Activated T-cell treated with anti-CD3 and anti-CD28 coated beads, Interleukin-2, amount 50 U/mL, for 72 hours (primary cell): ENCODE measurements at places on chromosomes 13 and 19. TPM values are rescaled to one million over a fixed set of nuclear protein-coding genes. Genes with fewer than 3 reads are reported as not detected.

DNA sequence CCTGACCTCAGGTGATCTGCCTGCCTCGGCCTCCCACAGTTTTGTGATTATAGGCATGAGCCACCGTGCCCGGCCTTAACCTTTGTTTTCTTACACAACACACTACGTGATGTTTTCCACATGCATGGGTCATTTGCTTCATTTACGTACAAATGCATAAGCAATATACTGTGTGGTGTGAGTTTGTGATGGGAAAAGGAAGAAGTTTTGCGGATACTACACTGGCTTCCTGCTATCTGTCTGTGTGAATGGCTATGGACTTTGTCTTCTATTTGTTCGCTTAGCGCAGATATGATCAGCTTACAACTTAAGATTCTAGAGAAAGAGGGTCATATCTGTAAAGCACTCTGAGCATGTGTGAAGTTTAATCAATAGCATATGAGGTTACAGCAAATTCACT lies 5.5 kb upstream of the ALOX5AP start:
- no peak for DNase-seq
- peaks cover 7% of the 10 kb centered on the region for H3K4me1 ChIP-seq
- H3K4me3 ChIP-seq, result no peak overlapping the region
- H3K36me3 ChIP-seq, result peaks cover 1% of the 10 kb centered on the region

TTC9B gene
- not detected for total RNA-seq

DNA sequence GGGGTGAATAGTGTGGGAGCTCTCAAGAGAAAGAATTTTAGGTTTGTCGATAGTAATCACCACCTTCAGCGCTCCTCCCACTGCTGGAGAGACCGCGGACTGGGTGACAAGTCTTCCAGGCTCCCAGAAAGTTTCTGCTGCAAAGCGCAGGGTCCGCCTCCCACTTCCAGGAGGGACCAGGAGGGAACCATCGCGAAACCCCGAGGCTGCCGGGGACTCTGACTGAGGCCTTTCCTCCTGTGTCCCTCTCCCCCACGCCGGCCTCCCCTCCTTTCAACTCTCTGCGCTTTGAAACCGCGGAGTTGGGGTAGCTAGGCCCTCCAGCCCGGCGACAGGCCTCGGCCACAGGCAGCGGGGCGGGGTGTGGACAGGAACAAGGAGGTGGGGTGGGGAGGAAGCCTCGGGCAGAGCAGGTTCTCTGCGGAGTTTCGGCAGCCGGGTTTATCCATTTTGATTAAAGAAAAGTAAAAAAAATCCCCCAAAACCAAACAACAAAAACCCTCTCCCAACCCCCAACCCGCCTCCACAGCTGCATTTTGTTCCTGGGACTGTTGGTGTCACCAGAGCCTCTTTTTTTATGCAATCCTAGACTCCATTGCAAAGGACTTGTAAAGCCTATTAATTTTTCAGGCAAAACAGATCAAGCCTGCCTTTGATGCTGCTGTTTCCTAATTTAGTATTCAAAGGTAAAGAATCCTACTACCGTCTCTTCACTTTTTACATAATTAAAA lies 157.2 kb downstream of the TM9SF2 start:
- peak overlapping the region; percentile 79 for H3K4me3 ChIP-seq
- peak overlapping the region; percentile 82 for H3K27ac ChIP-seq
- H3K27me3 ChIP-seq, result no peaks in the 10 kb centered on the region
- no peaks in the 10 kb centered on the region for H3K36me3 ChIP-seq

DNA sequence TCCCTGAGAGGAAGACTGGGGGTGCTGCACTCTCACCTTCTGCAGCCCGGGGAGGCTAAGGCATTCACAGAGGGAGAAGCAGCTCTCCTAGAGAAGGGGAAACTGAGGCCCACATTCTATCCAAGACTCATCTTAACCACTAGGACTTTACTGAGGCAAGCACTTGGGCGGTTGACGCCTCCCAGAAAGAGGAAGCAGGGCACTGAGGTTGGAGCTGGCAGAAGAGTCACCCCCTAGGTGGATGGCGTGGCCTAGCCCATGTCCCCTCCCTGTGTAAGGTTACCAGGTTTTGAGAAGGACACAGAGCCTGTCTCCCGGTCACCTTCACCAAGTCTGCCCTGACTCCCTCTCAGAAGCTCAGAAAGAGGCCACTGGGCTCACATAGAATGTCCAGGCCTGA lies 2.7 kb downstream of the S1PR2 start:
- DNase-seq, result no peak
- peaks cover 21% of the 10 kb centered on the region for H3K4me1 ChIP-seq
- no peak overlapping the region for H3K27ac ChIP-seq
- no peak overlapping the region for H3K4me3 ChIP-seq

SIAH3 gene
- 0.38 TPM for total RNA-seq

BCAM gene
- not detected for total RNA-seq

PPP1R37 gene
- 17.3 TPM for total RNA-seq

DNA sequence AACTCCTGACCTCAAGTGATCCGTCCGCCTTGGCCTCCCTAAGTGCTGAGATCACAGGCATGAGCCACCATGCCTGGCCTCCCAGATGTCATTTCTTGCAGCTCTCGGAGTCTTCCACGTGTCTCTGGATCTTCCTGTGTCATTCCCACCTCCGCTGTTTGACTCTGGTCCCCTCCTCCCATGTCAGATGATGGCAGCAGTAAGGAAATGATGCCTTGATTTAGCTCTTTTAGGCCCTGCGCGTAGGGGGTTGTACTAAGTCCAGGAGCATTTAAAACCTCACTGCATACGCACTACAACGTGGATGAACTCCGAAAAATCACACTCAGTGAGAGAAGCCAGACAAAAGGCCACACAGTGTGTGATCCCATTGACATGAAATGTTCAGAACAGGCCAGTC lies 113.1 kb downstream of the GNG7 start:
- H3K4me3 ChIP-seq, result no peak overlapping the region
- H3K27me3 ChIP-seq, result peaks cover 20% of the 10 kb centered on the region
- H3K4me1 ChIP-seq, result no peaks in the 10 kb centered on the region
- H3K36me3 ChIP-seq, result peaks cover 1% of the 10 kb centered on the region
- H3K27ac ChIP-seq, result no peak overlapping the region

- DNase-seq, result peak; percentile 6
- H3K36me3 ChIP-seq, result peaks cover 3% of the 10 kb centered on the region
- peaks cover 22% of the 10 kb centered on the region for H3K4me1 ChIP-seq
- H3K27me3 ChIP-seq, result peaks cover 54% of the 10 kb centered on the region
- H3K27ac ChIP-seq, result peak overlapping the region; percentile 71
These were observed 2.7 kb downstream of the DACH1 start for GRCh38 chr13:71864094-71864985.

ZNF563 gene
- total RNA-seq, result 13.1 TPM

PSG2 gene
- not detected for total RNA-seq

DNA sequence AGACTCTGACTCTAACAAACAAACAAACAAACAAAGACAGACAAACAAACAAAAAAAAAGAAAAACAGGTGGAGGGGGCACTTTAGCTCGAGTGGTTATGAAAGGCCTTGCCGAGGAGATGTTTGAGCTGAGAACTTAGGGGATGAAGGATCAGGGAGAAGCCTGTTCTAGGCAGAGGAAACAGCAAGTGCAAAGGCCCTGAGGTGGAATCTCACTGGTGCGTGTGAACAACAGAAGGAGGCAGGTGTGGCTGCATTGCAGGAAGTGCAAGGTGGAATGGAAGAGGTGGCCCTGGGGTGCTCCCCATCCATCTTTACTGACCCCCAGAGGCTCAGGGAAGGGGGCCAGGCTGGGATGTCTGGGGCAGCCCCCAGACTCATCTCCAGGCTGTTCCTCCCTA lies 41.9 kb downstream of the CYP4F22 start:
- peaks cover 8% of the 10 kb centered on the region for H3K27me3 ChIP-seq
- H3K4me1 ChIP-seq, result peaks cover 13% of the 10 kb centered on the region
- DNase-seq, result no peak
- H3K4me3 ChIP-seq, result peak overlapping the region; percentile 23
- H3K27ac ChIP-seq, result no peak overlapping the region

- peaks cover 17% of the 10 kb centered on the region for H3K27me3 ChIP-seq
- no peak overlapping the region for H3K4me3 ChIP-seq
- H3K36me3 ChIP-seq, result no peaks in the 10 kb centered on the region
- DNase-seq, result no peak
- peaks cover 14% of the 10 kb centered on the region for H3K4me1 ChIP-seq
These were observed 29.2 kb upstream of the ARGLU1 start for GRCh38 chr13:106597186-106597585.

GRCh38 chr13:28045861-28046260 lies 54.5 kb downstream of the FLT3 start:
- no peak for DNase-seq
- no peaks in the 10 kb centered on the region for H3K36me3 ChIP-seq
- no peak overlapping the region for H3K27ac ChIP-seq
- peaks cover 16% of the 10 kb centered on the region for H3K4me1 ChIP-seq
- H3K27me3 ChIP-seq, result no peaks in the 10 kb centered on the region

DNA sequence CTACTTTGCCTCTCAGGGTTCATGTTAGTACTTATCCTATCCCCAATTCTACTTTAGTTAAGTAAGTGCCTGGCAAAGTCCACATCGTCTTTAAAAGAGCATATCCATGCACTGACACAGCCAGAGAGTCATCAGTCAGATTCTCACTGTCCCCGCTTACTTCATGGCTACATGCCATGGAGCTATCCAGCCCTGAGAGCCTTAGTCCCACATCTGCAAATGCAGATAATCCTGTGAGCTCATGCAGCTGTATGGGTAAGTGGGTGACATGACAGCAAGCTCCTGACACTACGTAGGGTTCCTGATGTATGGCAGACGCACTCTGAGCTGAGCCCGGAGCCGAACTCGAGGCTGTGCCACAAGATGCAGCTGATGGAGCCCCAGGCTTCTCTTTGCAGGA lies 661.5 kb downstream of the LIG4 start:
- no peaks in the 10 kb centered on the region for H3K36me3 ChIP-seq
- no peak overlapping the region for H3K27ac ChIP-seq
- no peaks in the 10 kb centered on the region for H3K4me1 ChIP-seq
- no peaks in the 10 kb centered on the region for H3K27me3 ChIP-seq
- DNase-seq, result no peak

GRCh38 chr13:113665597-113666328 lies 1.3 kb upstream of the GRK1 start:
- H3K4me3 ChIP-seq, result no peak overlapping the region
- no peak for DNase-seq
- H3K36me3 ChIP-seq, result peaks cover 3% of the 10 kb centered on the region

- no peaks in the 10 kb centered on the region for H3K4me1 ChIP-seq
- H3K36me3 ChIP-seq, result no peaks in the 10 kb centered on the region
- peak; percentile 49 for DNase-seq
- no peak overlapping the region for H3K4me3 ChIP-seq
- no peak overlapping the region for H3K27ac ChIP-seq
These were observed 19.2 kb upstream of the UQCR11 start for GRCh38 chr19:1624458-1624857.

GRCh38 chr19:35416331-35416730 lies 31.7 kb upstream of the FFAR2 start:
- no peak overlapping the region for H3K27ac ChIP-seq
- peaks cover 37% of the 10 kb centered on the region for H3K27me3 ChIP-seq
- no peak overlapping the region for H3K4me3 ChIP-seq

GIPC3 gene
- 1.1 TPM for total RNA-seq

- H3K27ac ChIP-seq, result no peak overlapping the region
- peaks cover 13% of the 10 kb centered on the region for H3K27me3 ChIP-seq
- H3K4me1 ChIP-seq, result peaks cover 12% of the 10 kb centered on the region
- DNase-seq, result no peak
- H3K4me3 ChIP-seq, result no peak overlapping the region
These were observed 48.4 kb downstream of the WASF3 start for GRCh38 chr13:26605845-26606244.

DNA sequence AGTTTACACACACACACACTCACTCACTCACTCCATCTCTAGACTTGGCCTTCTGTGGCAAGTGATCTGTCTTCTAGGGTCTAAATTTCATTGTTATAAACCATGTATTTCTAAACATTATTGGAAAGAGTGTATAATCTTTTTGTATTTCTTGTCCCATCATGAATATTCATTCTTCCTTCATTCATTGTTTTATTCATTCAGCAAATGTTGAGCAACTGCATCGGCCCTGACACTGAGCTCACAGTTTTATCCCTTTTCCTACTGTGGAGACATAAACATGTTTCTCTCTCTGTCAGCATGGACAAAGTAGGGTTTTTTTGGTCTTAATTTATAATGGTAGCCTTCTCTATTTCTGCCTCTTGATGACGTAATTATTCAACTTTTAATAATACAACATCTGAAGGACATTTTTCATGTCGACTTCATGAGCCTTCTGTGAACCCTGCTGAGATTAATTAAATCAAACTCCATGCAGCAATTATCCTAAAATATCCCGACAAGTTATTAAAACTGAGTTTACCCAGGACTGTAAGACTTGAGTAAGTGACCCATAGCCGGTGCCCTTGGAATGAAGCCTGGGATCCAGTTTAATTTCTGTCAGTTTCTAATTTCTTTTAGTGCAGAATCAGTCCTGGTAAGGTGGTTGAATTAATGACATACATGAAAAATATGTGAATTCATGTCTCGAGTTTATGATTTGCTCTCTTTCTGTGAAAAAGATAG lies 7.3 kb downstream of the SPATA13 start:
- H3K27me3 ChIP-seq, result no peaks in the 10 kb centered on the region
- H3K4me3 ChIP-seq, result peak overlapping the region; percentile 29
- peak overlapping the region; percentile 76 for H3K27ac ChIP-seq
- H3K36me3 ChIP-seq, result peaks cover 4% of the 10 kb centered on the region
- H3K4me1 ChIP-seq, result peaks cover 45% of the 10 kb centered on the region
- no peak for DNase-seq

CYP4F11 gene
- not detected for total RNA-seq

DNA sequence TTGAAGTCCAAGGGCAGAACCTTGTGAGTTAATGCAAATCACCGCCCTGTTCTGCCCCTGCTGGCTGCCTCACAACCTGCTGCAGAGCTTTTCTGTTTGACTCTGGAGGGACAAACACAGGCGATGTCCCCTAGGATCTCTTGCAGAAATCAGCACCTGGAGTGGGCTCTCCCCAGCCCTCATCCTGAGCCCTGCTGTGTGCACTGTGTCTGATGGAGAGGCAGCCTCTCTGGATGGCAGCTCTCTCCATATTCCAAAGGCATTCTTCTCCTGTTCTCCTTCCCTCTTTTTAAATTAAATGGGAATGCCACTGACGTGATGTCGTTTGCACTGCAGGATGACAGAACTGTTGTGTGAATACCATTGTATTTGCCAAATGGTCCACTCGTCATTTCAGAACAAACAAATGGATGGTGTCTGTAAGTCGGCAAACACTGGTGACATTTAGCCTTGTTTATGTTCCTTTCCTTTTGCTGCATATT lies 184.1 kb downstream of the ZNF536 start:
- H3K27me3 ChIP-seq, result no peaks in the 10 kb centered on the region
- no peak for DNase-seq
- no peaks in the 10 kb centered on the region for H3K36me3 ChIP-seq
- H3K4me1 ChIP-seq, result no peaks in the 10 kb centered on the region

DNA sequence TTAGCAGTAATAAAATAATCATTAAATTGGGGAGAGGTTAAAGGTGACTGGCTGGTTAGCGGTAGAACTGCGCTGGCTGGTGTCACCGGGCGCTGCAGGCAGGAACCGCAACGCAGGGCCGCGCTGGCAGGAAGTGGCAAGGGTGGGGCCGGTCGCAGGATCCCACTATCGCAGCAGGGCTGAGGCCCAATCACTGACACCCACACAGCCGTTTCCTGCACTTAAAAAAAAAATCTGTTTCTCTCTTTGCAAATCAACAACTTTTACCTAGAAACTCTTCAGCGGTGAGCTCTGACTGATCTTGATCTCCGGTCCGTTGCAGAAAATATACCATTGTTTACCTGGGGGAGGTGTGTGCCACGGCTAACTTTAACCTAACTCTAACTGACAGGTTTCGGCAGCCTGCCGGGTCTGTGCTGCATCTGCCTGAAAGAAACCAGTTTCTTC lies 46.9 kb downstream of the KLF2 start:
- H3K36me3 ChIP-seq, result peaks cover 6% of the 10 kb centered on the region
- H3K4me3 ChIP-seq, result peak overlapping the region; percentile 75
- H3K27me3 ChIP-seq, result peaks cover 39% of the 10 kb centered on the region
- peak; percentile 93 for DNase-seq
- no peaks in the 10 kb centered on the region for H3K4me1 ChIP-seq
- H3K27ac ChIP-seq, result peak overlapping the region; percentile 74

LHB gene
- total RNA-seq, result not detected

PSG1 gene
- total RNA-seq, result not detected
